Left kidney (tissue), 8 donors: ENCODE measurements at places on chromosomes 5 and 9. TPM values are rescaled to one million over a fixed set of nuclear protein-coding genes. Genes with fewer than 3 reads are reported as not detected.

The SETX gene
- 64.2 TPM for polyA plus RNA-seq

The CTXN3 gene
- not detected for polyA plus RNA-seq

The MYMK gene
- 0.37 TPM for polyA plus RNA-seq

GRCh38 chr9:91421971-91422757, 1.5 kb downstream of the NFIL3 start:
- DNase-seq = peak; percentile 43

GRCh38 chr9:101018467-101018866, 10.1 kb upstream of the PLPPR1 start:
- no peak for DNase-seq

DNA sequence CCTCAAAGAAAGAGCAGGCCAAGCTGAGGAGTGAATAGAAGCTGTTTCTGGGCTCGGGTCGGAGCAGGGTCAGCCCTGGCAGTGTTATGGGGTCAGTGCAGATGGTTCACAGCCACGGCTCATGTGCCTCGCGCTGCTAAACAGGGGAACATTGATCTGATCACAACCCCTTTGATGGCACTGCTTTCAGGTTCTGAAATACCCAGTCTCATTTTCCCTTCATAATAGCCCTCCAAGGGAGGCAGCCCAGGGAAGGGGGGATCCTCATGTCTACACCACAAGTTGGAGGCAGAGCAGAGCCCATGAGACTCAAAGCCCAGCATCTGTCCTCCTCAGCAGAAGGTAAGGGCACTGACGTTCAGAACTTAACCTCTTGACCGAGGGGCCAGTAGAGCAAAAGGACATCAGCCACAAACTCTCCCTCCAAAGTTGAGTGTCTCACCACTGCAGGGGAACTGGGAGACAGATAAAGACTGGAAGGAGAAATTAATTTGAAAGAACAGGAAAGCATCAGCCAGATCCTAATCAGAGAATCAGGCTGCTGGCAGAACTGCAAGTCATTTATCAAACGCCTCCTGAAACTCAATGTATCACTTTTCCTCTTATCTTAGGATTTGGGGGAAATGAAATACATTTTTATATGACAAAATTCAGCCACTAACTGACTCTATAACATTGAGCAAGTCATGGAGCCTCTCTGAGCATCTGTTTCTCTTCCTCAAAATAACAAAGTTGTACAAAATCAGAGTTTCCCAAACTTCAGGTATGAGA, 110.6 kb downstream of the SH3TC2 start:
- DNase-seq = no peak

- peak; percentile 38 for DNase-seq
Measured at GRCh38 chr9:21395778-21396717, 10.8 kb upstream of the IFNA2 start.

DNA sequence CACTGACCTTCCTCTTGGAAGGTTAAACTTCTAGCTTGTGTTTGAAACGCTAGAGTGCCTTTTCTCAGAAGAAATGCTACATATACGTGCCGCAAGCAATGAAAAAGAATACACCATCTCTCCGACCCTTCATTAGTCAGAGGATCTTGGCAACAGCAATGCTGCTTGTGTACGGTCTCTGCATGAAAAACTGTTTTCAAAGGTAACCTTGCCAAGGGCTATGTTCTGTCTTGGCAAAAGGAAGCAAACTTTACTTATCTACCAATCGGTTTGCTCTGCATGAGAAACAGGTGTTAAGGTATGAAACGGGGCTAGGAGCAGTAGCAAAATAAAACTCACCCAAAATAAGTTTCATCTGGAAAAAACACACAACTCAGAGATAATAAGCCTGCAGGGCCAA, 297.8 kb downstream of the FBXL17 start:
- DNase-seq = peak; percentile 17

DNA sequence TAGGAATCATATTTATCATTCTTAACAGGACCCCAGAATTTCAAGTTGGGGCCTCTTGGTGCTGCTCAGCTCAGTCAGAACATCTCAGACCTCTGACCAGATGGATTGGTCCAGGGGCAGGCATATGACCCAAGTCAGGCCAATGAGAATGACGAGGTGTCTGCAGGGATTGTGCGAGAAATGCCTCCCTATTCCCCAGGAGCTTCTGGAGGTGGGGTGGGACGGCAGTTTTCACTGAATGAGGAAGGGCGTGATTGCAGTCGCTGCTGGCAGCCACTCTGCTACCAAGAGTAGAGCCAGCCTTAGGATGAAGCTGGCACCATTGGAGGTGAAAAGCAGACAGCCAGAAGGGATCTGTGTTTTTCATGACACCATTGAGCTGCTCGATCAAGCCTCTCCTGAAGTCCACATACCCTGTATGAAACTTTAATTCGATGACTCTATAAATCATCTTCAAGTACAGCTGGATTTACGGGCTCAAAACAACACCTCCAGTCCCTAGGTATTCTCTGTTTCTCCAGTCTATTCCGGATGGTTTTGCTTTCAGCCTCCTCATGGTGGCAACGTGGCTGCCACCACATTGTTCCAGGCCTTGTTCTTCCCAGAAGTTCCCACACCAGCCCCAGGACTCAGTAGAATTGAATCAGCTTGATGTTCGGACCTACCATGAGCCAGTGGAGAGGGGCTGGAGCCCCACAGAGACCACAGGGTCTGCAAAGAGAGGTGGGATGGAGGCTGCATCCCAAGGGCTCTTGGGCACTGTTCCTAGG, 70.2 kb upstream of the ADAMTS2 start:
- no peak for DNase-seq

DNA sequence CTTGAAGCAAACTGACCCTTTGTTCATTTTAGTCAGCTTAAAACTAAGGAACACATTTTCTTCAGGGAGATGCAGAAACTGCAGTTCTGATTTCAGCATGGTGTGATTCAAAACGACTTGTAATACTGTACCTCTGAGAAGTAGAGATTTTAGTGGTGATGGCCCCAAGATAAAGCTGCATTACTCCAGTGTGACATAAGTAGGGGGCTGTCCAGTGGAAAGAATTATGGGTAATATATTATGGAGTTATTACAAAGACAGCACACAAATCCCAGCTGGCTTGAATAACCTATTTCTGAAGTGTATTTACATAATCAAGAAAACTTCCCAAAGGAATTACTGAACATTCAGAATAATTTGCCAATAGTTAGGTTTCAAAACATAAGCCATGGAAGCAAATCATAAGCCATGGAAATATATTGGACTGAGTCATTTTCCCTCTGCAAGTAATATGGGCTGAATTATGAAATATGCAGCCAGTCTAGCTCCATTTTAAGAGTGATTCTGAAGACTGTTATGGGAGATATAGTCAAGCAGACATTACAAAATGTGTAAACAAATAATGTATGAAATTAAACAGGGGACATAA, 133.7 kb upstream of the FBXL17 start:
- DNase-seq = no peak

- no peak for DNase-seq
Measured at GRCh38 chr9:37184905-37185867, 64.8 kb downstream of the ZCCHC7 start.
